Mucosa of gallbladder (tissue), 1 donor: ENCODE measurements at places on chromosomes 12 and 14.

DNA sequence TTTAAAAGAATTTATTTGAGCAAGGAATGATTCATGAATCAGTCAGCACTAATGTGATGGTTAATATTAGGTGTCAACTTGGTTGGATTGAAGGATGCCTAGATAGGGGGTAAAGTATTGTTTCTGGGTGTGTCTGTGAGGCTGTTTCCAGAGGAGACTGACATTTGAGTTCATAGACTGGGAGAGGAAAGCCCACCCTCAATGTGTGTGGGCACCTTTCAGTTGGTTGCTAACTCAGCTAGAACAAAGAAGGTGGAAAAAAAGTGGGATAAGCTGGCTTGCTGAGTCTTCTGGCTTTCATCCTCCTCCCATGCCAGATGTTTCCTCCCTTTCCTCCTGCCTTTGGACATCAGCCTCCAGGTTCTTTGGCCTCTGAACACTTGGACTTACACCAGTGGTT is 47.2 kb downstream of the TESPA1 start:
- DNase-seq, result no peak

- no peak for DNase-seq
Measured at GRCh38 chr12:6080149-6081045, 44.1 kb downstream of the VWF start.

DNA sequence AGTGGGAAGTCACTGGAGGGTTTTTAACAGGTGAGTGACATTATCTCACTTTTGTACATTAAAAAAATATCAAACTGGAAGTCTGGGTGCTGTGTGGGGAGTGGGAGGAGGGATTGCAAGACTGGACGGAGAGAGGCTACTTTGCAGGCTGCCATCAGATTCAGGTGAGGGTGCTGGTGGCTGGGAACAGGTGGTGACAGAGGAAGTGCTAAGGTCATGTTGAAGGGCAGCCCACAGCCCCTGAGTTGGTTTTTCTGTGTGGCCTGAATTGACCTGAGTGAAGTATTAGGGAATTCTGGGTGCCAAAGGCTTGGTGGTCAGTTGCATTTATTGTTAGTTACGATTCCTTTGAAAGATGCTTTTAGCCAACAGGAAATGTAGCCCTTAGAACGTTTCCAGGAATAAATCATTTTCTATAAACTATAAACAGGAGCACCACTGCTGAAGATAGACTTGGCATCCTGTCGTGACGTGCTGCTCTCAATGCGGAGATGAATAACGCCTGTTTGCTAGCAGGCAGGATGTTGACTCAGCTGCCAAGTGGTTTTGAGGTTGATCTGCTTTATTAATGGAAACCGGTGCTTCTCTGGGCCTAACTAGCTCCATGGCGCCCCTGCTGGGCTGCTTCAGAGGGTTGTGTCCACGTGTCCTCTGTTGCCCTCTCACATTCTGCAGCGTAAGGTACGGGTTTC is 707.5 kb upstream of the TMEM132C start:
- peak; percentile 24 for DNase-seq

DNA sequence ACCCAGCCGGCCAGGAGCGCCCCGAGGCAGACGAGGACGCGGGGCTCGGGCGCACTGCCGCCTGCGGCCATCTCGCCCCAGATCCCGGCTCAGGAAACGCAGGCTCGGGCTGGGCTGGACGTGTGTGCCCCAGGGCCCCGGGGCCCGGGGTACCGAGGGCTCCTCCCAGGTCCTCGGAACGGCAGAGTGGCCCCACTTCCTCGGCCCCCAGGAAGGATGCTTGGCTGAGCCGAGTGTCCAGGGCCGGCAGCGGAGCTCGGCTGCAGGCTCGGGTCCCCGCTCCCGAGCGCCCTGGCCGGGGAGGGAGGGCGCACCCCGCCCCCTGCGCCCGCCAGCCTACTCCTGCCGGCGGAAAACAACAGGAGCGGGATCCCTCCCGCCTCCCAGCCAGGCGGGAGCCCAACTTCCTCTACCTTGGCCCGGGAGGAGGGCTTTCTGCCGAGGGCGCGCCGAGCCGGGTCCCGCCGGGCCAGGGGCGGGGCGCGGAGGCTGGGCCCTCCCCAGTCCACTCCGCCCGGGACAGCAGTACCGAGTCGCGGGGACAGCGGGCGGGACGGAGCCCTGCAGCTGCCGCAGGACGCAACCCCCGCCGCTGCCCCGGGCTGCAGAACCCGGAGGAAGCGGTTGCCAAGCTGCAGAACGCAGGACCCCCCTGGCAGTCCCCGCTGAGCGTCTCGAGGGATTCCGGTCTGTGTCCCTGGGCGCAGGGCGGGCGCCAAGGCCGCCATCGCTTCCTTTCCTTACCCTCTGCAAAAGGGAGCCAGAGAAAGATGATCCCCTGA is at the start of gene VSIG10:
TSS of gene VSIG10 (minus strand) at position 411 of the 782 bp plus-strand sequence. CDS start at position 71, 340 bp downstream.
- peak; percentile 75 for DNase-seq

- no peak for DNase-seq
Measured at GRCh38 chr12:75969768-75970167, 61.8 kb downstream of the PHLDA1 start.

GRCh38 chr14:77120771-77121743 is 20.5 kb downstream of the ZDHHC22 start:
- DNase-seq, result no peak

DNA sequence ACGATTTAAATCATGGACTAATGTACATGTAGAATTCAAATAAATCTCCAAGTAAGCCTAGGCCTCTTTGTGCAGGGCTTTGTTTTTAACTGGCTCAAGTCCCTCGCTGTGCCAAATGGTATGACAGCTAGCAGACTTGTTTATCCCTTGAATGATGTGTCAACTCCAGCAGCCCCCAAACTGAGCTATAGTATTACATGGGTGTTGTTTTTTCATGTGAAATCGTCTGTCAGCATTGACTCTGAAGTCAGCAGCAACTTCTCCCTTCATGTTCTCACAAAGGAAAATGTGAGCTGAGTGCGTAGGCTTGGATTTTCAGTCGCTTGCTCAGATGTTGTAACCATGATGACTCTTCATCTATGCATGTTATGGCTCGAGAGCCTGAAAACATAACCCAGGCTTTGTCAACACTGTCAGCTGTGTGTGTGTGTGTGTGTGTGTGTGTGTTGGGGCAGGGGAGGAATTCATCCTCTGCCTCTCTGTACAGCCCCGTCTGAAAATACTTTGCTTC is 73.3 kb downstream of the PTHLH start:
- no peak for DNase-seq

DNA sequence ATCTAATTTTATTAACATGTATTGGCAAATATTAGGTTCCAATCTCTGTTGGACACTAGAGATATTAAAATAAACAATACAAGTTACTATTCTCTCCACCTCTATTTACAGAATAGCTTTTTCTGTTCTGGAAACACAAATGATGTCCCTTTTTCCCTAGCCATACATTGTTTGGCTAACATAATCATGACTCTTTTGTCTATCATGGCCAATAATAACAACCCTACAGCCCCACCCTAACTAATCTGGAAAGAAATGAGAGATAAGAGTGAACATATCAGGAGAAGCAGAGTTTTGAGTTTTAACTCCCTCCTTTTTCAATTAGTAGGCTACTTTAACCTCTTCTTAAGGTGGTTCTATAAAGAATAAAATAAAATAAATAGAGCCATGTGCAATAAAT is 40.2 kb downstream of the RASSF9 start:
- no peak for DNase-seq

GRCh38 chr14:65419593-65420252 is 7.2 kb downstream of the FUT8 start:
- DNase-seq, result no peak

- DNase-seq, result no peak
Measured at GRCh38 chr14:46480817-46481216, 170.8 kb downstream of the RPL10L start.

DNA sequence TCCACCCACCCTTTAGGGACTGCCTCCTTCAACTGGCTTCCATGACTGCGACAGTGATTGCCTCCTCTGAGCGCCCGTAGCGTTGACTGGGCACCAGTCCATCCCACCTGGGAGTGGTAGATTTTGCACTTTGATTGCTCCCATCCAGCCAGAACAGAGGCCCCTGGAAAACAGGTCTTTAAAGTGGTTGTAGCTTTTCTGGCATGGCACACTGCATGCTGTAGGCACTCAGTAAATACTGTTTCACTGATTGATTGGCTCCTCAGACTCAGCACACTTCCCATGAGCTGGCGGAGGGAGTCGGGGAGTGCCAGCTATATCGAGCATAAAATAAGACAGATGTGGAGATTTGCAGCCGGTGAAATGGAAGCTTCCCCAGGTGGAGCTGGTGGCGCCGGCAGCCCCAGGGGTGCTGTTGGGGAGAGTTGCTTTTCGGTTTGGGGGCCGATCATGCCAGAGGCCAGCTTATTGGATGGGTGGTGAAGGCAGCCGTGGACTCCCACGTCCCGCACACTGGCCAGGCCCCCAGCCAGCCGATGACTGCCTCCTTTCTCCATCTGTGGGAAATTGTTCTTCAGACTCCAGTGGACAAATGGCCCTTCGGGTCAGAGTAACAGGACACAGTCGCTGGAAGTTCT is 200.2 kb downstream of the TSPAN9 start:
- no peak for DNase-seq

DNA sequence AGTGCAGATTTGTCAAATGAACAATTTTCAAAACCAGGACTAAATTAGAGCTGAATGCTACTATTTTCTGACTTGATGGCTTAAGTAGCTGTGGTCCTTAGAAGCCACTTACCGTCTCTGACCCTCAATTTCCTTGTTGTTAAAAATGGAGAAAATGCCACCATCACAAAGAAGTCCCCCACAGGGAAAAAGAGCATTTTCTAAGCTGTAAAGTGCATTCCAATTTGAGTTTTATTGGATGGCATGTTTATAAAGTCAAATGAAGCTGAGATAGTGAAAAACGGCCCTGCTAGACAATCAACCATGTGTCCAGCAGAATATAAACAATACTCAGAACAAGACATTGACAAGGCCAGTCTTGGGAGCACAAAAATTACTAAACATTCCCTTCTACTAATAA is 53.6 kb downstream of the GOLGA5 start:
- DNase-seq, result no peak

GRCh38 chr12:53060064-53060720 is 10.3 kb downstream of the TNS2 start:
- no peak for DNase-seq

DNA sequence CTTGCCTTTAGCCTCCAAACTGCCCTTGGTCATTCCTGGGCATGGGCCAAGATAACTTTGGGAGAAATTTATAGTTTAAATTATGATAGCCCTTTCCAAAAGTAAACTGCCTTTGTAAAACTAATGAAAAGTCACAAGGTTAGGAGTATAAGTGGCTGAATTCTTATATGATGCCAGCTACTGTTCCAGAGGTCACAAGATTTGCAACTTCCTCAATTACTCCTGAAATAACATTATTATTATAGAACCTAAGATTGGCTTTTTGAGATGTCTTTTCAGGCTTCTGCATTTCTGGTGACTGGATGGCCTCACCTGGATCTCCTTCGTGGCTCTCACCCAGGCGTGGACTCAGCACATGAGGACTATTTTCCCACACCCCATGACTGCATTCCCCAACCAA is 55.0 kb downstream of the OSBPL8 start:
- DNase-seq, result no peak

- DNase-seq, result no peak
Measured at GRCh38 chr12:115840159-115840558, 437.3 kb downstream of the MED13L start.

DNA sequence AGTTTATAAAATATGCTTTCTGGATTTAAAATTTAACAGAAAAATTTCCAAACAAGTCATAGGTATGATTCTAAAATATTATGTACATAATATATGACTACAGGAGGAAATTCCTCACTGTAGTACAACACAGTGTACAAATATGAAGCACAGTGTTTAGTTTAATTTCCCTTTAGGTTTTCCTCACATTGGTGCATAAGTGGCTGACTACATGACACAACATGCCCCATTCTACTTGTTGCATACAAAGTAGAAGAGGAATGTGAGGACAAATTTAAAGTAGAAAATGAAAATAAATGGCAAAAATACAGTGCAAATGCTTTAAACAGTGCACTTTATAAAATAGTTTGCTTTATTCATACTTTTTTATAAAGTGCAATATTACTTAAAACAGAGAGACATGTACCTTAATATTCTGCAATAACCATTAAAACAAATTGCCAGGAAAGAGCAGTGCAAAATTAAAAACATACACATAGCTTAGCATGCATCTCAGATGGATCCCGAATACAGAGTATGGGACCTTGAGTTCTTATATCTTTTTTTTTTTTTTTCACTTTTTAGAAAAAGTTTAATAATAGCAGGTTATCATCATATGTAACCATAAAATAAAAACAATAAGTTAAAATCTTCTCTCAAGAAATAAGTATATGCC is 54.8 kb upstream of the TTC7B start:
- no peak for DNase-seq

GRCh38 chr14:92601757-92602417 is 88.3 kb downstream of the RIN3 start:
- no peak for DNase-seq

DNA sequence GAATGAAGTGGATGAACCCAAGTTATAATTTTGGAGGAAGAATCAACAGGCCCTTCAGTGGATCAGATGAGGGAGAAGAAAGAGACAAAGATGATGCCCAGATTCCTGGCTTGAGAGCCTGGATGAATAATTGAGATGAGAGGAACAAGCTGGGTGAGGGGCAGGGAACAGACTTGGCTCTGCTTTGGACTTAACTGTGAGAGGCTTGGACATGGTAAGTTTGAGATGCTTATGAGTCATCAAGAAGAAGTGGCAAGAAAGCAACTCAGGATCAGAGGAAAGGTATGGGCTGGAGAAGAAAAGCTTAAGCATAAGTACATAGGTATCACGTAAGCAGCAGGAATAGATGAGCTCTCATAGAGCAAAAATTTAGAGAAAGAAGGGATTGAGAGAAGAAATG is 55.3 kb downstream of the FIGNL2 start:
- DNase-seq, result no peak

- no peak for DNase-seq
Measured at GRCh38 chr12:15613981-15614380, 175.2 kb downstream of the EPS8 start.

DNA sequence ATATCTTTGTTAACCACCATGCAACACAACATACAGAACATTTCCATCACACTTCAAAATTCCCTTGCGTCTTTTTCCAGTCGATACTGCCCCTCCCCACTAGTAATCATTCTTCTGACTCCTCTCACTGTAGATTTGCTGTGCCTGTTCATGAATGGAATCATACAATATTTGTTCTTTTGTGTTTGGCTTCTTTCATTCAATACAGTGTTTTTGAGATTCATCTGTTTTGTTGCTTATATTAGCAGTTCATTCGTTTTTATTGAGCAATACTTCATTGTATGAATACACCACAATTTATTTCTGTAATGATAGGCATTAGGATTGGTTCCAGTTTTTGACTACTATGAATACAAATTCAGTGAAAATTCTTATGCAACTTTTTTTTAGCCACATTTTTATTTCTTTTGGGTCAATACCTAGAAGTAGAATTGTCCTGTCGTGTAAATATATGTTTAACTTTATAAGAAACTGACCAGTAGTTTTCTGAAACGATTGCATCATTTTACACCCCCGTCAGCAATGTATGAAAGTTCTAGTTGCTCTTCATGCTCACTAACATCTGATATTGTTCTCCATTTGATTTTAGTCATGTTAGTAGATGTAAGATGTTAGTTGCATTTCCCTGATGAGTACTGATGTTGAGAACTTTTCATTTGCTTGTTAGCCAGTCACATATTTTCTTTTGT is 127.5 kb downstream of the TGFB3 start:
- DNase-seq, result no peak

GRCh38 chr12:99111600-99111999 is 466.5 kb downstream of the APAF1 start:
- DNase-seq, result no peak
